ENCODE measurements at places on chromosomes 13 and 19. TPM values are rescaled to one million over a fixed set of nuclear protein-coding genes. Genes with fewer than 3 reads are reported as not detected.

ABCA7 gene
- total RNA-seq = 9.4 TPM

PTGER1 gene
- not detected for total RNA-seq

DNA sequence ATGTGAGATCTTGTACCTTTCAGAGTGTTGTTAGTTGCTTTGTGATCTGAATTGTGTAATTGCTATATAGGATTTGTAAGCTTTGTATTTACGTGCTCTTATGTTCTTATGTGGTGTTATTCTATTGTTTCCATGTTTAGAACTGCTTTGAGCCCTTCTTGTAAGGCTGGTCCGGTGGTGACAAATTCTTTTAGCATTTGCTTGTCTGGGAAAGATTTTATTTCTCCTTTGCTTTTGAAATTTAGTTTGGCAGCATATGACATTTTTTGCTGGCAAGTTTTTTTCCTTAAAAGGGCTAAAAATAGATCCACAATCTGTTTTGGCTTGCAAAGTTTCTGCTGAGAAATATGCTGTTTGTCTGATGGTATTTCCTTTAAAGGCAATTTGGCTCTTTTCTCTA lies 1089.2 kb upstream of the PCDH9 start:
- no peaks in the 10 kb centered on the region for H3K27me3 ChIP-seq
- no peak overlapping the region for H3K4me3 ChIP-seq
- H3K27ac ChIP-seq = no peak overlapping the region
- no peak for DNase-seq
- no peaks in the 10 kb centered on the region for H3K4me1 ChIP-seq
- no peaks in the 10 kb centered on the region for H3K36me3 ChIP-seq

DNA sequence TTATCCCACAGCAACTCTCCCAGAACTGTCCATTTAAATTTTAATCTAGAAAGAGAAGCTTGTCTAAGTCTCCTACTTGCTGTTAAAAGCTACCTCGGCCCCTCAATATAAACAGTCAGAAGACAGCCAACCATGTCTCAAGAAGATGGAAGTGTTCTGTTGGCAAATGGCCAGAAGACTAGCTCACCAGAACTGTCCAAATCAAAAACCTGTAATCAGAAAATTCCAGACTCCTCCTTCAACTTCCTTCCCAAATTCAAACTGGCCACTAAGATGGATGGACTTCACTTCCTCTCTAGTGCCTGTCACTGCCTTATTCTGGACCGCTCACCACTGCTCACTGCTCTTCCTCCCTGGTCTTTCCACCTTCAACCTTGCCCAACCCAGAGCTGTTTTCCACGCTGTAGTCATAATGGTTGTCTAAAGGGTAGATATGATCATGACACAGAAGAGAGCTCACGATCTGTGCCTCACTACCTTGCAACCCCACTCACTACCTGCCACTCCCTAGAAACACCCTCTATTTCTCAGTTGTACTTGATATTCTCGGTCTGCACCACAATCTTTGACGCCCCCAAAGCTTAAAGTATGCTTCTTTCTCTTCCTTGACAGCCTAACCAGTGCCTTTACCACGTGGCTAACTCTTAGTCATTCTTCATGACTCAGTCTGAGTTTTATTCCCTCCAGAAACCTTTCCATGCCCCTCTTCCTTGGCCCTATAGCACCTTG lies 9.2 kb downstream of the FGF14 start:
- H3K27ac ChIP-seq = no peak overlapping the region
- peaks cover 8% of the 10 kb centered on the region for H3K4me1 ChIP-seq
- DNase-seq = no peak
- no peaks in the 10 kb centered on the region for H3K27me3 ChIP-seq
- H3K4me3 ChIP-seq = no peak overlapping the region

- no peak for DNase-seq
- H3K4me1 ChIP-seq = no peaks in the 10 kb centered on the region
- no peaks in the 10 kb centered on the region for H3K27me3 ChIP-seq
- H3K27ac ChIP-seq = no peak overlapping the region
- peaks cover 94% of the 10 kb centered on the region for H3K36me3 ChIP-seq
Observed at GRCh38 chr19:2761309-2761677, 21.5 kb upstream of the SLC39A3 start.

DNA sequence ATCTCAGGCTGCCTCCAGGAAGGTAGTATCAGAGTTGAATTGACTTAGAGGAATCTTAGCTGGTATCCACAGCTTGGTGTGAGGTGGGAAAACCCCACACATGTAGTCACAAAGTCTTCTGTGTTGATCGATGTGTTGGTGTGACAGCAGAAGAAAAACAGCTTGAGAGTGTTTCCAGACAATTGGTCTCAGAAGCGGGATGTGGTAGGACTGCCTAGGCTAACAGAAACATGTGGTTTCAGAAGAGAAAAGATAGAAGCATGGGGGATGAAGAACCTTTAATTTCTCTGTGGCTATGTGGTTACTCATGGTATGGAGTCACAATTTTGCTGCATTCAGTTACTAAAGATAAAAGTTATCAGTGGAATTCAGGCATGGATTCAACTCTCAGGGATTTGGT lies 134.7 kb upstream of the SLITRK5 start:
- H3K4me1 ChIP-seq = no peaks in the 10 kb centered on the region
- no peak overlapping the region for H3K27ac ChIP-seq
- no peak overlapping the region for H3K4me3 ChIP-seq
- H3K36me3 ChIP-seq = no peaks in the 10 kb centered on the region
- DNase-seq = no peak

DNA sequence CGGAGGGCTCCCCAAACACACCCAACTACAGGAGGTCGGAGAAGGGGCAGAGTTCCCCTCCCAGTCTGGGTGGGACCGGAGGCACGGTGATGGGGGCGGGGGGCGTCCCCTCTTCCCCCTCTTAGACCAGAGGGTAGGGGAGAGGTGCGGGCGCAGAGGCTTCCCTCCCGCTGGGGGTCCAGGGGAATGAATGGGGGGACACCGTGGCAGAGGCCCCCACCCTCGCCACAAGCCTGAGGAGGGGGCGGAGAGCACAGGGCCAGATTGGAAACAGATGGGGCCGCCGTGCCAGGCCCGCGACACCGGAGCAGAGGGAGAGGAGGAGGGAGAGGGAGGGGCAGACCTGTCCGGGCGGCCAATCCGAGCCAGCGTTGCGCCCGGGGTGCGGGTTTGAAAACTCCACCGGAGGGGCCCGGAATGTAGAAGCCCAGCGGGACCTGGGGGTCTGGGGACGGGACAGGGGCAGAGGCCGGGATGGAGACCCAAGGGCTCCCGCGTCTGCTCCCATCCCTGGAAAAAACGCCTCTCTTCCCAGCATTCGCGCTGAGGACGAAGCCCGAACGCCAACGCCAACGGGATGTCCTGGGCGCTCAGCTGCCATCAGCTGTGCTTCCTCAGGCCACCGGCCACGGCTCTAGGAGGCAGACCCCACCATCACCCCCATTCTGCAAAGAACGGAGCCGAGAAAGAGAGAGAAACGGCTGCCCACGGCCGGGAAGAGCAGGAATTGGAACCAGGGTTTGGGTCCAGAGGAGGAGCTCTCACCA lies 46.8 kb downstream of the PTPRS start:
- H3K27me3 ChIP-seq = no peaks in the 10 kb centered on the region
- peak overlapping the region; percentile 52 for H3K27ac ChIP-seq
- peak overlapping the region; percentile 52 for H3K4me3 ChIP-seq
- H3K4me1 ChIP-seq = peaks cover 60% of the 10 kb centered on the region
- DNase-seq = no peak

GRCh38 chr13:75913925-75914324 lies 277.8 kb downstream of the LMO7 start:
- H3K4me3 ChIP-seq = no peak overlapping the region
- H3K36me3 ChIP-seq = no peaks in the 10 kb centered on the region
- no peaks in the 10 kb centered on the region for H3K4me1 ChIP-seq
- DNase-seq = no peak

DNA sequence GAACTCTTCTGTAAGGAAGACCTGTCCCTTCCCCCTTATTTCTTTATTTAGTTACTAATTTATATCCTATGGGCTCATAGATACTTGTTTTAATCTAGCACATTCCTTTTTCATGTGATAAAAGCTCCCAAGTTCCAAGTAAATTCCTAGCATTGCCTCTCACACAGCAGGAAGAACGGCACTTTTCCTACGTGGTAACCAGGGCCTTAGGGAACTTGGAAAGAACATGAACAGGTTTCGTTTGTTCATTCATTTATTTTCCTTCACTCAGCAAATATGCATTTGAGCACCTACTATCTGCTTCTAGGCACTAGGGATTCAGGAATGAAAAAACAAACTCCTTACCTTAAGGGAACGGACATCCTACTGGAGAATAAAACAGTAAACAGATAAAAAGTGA lies 125.1 kb downstream of the SIPA1L3 start:
- no peak overlapping the region for H3K27ac ChIP-seq
- peaks cover 26% of the 10 kb centered on the region for H3K4me1 ChIP-seq
- H3K4me3 ChIP-seq = no peak overlapping the region

TINCR gene
- 0.94 TPM for total RNA-seq

DNA sequence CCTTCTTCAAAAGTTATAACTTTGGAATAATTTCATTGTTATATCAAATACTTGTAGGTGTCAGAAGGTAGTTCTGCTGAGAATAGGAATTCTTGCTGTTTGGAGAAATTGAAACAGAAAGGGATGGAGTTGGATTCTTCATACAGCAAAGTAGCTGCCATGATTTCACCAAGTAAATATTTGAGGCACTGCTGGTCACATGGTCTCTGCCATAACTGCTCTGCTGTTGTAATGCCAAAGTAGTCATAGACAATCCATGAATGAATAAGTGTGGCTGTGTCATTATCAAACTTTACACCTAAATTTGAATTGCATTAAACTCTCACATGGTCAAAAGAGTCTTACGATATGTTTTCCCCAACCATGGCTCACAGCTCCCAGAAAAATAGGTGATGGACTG lies 308.6 kb downstream of the GPC6 start:
- no peaks in the 10 kb centered on the region for H3K4me1 ChIP-seq
- H3K27ac ChIP-seq = no peak overlapping the region
- no peaks in the 10 kb centered on the region for H3K27me3 ChIP-seq
- no peaks in the 10 kb centered on the region for H3K36me3 ChIP-seq
- H3K4me3 ChIP-seq = no peak overlapping the region
- DNase-seq = no peak

- no peak for DNase-seq
- H3K4me1 ChIP-seq = no peaks in the 10 kb centered on the region
- no peak overlapping the region for H3K4me3 ChIP-seq
- H3K27ac ChIP-seq = no peak overlapping the region
- no peaks in the 10 kb centered on the region for H3K36me3 ChIP-seq
- no peaks in the 10 kb centered on the region for H3K27me3 ChIP-seq
Observed at GRCh38 chr13:65287405-65287804, 1942.7 kb downstream of the PCDH9 start.

ZNF569 gene
- total RNA-seq = 26.1 TPM

DNA sequence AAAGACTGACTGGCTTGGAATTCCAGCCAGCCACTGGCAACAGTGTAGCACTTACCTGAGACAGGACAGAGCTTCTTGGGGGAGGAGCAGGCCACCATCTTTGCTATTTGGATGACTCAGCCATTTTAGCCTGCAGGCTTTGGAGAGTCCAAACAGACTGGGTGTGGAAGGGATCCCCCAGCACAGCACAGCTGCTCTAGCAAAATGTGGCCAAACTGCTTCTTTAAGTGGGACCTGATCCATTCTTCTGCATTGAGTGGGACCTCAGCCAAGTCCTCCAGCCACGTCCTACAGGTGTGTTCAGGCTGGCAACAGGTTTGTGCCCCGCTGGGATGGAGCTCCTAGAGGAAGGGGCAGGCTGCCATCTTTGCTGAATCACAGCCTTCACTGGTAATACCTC lies 80.0 kb downstream of the NDFIP2 start:
- DNase-seq = no peak
- no peaks in the 10 kb centered on the region for H3K36me3 ChIP-seq
- no peaks in the 10 kb centered on the region for H3K4me1 ChIP-seq
- no peak overlapping the region for H3K27ac ChIP-seq
- no peak overlapping the region for H3K4me3 ChIP-seq
- H3K27me3 ChIP-seq = no peaks in the 10 kb centered on the region

PABPC3 gene
- total RNA-seq = 0.50 TPM

CAMSAP3 gene
- total RNA-seq = 7.9 TPM

MYH14 gene
- total RNA-seq = 7.2 TPM

GRCh38 chr19:47813304-47813994 lies 8.3 kb upstream of the CRX start:
- H3K36me3 ChIP-seq = no peaks in the 10 kb centered on the region
- no peaks in the 10 kb centered on the region for H3K27me3 ChIP-seq

- no peak for DNase-seq
- H3K4me3 ChIP-seq = no peak overlapping the region
- no peak overlapping the region for H3K27ac ChIP-seq
- H3K27me3 ChIP-seq = no peaks in the 10 kb centered on the region
- H3K36me3 ChIP-seq = peaks cover under 1% of the 10 kb centered on the region
Observed at GRCh38 chr19:30621326-30621920, 249.2 kb downstream of the ZNF536 start.

- no peak for DNase-seq
- no peaks in the 10 kb centered on the region for H3K36me3 ChIP-seq
- H3K4me3 ChIP-seq = no peak overlapping the region
- peaks cover 8% of the 10 kb centered on the region for H3K27me3 ChIP-seq
Observed at GRCh38 chr19:1663852-1664251, 11.4 kb upstream of the TCF3 start.
